ENCODE measurements at places on chromosomes 5 and 9.

DNA sequence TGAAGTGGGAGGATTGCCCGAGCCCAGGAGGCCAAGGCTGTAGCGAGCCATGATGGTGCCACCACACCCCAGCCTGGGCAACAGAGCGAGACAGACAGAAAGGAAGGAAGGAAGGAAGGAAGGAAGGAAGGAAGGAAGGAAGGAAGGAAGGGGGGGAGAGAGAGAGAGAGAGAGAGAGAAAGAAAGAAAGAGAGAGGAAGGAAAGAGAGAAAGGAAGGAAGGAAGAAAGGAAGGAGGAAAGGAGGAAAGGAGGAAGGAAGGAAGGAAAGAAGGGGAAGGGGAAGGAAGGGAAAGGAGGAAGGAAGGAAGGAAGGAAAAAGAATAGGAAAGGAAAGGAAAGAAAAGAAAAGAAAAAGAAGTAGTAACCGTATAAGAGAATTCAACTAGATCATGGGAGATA is 20.8 kb upstream of the LHFPL2 start:
- DNase-seq, result no peak

DNA sequence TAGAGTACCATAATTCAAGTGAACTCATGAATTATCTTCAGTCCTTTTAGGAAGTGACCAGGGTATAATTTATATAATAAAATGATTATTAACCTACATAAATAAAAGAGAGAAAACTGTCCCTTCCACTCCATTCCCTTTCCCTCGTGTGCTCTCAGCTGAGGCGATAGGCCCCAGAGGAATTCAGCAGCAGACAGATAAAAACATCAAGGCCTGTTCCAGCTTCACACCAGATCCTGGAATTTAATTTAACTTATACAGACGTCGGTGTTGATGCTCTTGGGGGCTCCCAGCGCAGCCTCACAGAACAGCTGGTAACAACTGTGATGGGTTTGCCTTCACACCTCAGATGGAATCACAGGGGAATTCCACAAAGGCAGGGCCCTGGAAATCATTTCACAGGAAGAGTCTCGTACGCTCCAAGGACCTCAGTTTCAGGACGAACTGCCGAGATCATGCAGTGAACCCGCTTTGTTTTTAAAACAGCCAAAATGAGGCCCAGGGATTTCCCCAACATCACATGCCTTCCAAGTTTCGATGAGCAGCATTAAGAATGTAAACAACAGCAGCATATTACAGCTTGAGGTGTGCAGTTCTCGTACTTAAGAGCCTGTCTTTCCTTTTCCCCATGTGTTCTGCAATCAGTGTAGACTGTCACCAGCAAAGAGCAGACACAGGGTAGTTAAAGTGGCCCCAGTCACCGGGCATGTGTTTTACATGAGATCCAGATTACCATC is 73.6 kb upstream of the ALDH1B1 start:
- no peak for DNase-seq

DNA sequence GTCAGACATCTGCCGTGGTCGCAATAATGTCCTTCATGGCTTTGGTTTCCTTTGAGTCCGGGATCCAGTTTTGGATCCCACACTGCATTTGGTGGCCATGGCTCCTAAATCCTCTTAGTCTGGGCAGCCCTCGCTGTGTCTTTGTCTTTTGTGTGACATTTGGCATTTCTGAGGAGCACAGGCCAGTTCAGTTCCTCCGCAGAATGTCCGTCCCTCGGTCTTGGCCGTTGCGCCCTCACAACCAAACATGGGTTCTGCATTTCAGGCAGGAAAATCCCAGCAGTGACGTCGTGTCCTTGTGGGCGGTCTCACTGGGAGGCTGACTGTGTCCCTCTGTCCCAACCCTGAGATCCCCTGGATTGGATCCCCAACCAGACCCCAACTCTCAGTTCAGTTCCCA is 172.9 kb upstream of the PPP1R26 start:
- no peak for DNase-seq

DNA sequence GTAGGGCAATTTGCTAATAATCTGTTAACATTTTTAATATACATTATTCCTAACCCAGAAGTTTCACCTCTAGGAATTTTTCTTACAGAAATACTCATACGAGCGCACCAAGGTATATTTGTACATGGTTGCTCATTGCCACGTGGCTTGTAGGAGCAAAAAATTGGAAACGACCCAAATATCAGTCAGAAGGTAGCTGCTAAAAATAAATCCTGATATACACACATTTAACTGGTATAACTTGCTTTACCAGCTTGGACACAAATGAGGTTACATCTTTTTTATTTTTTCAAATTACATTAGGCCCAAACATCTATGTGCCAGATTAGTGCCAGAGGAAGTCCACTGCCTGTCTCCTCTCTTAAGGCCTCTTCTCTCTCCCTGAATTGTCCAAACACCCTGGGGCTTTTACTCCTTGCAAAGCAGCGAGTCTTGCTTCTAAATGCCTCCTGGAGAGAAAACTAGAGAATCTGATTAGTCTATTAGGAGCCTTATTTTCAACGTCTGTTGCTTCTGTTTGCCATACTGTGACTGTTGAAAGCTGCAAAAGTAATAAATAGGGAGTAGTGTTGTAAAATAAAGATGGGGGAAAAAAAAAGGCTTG is 92.0 kb upstream of the SSBP2 start:
- DNase-seq, result no peak

GRCh38 chr9:87872079-87872624 is 10.5 kb upstream of the SPATA31E1 start:
- peak; percentile 65 for DNase-seq

DNA sequence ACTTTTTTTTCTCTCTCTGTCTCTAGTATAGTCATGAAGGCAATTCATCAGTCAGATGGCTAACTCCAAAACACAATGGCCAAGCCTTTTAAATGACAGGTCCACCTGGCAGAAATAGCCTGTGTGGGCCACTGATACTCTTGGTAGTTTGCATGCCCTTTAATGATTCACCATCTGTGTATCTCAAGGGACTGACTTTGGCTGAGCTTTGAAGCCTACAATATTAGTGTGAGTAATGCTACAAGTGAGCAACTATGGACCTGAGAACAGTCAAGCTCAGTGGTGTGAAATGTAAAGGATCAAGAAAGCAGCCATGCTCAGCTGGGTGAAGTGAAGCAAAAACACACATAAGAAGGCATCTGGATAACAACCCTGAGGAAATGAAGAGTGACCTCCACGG is 506.9 kb downstream of the TLE1 start:
- no peak for DNase-seq

DNA sequence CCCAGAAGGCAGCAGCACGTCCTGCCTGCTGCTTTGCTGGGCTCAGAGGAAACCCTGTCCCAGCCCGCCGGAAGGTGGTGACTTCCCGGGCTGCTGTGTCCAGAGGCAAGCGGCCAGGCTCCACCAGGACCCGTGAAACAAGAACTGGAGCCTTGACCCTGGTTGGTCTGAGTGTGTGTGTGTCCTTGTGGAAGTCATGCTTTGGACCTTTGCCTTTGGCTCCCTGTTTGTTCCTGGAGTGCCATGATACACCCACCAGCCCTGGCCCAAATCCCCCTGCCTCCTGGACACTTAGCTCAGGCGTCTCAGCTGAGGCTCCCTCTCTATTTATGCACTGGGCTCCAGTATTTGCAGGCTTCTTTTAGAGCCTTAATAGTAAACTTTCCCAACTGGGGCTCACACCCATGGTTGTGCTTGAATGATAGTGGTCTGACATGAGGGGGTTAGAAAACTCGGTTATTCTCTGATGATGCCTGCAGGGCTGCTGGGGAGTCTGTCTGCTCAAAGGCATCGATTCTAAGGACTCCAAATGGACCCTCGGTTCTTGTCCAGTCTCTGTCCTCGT is 72.2 kb downstream of the C9orf50 start:
- DNase-seq, result no peak

- DNase-seq, result no peak
These were observed 94.3 kb upstream of the MAMDC2 start for GRCh38 chr9:69949396-69949795.

- DNase-seq, result no peak
These were observed 63.5 kb downstream of the PTPDC1 start for GRCh38 chr9:94147776-94148175.

- no peak for DNase-seq
These were observed 69.7 kb downstream of the ZSWIM6 start for GRCh38 chr5:61401726-61402125.

DNA sequence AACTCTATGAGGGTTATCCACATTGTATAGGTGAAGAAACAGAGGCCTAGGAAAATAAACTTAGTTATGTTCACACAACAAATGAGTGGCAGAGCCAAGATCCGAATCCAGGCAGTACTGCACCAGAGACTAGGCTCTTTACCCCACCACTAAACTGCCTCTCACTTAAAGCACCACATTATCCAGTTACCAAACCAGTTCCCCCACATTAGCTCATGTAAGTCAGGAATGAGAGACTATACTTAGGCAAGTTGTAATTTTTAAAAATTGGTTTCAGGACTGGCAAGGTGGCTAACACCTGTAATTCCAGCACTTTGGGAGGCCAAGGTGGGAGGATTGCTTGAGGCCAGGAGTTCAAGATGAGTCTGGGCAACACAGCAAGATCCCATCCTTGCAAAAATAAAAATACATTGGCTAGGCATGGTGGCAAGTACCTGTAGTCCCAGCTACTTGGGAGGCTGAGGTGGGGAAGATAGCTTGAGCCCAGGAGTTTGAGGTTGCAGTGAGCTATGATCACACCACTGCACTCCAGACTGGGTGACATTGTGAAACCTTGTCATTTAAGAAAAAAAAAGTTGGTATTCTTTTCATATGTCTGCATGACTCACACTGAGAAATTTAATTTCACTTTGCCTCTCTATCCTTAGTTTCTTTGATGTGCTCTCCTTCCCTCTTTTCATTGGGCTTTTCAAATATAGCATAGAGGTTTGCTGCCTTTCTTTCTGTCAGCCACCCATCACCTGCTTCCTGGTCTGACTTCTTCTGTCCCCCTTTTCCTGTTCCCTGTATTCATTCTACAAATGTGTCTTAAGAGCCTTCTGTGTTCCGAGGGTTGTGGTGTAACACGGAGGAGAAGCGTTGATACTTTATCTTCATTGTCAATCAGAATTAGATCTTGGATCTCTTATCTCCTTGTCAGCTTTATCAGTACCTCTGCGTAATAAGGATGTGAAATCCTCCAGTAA is 64.7 kb downstream of the ERMP1 start:
- no peak for DNase-seq

DNA sequence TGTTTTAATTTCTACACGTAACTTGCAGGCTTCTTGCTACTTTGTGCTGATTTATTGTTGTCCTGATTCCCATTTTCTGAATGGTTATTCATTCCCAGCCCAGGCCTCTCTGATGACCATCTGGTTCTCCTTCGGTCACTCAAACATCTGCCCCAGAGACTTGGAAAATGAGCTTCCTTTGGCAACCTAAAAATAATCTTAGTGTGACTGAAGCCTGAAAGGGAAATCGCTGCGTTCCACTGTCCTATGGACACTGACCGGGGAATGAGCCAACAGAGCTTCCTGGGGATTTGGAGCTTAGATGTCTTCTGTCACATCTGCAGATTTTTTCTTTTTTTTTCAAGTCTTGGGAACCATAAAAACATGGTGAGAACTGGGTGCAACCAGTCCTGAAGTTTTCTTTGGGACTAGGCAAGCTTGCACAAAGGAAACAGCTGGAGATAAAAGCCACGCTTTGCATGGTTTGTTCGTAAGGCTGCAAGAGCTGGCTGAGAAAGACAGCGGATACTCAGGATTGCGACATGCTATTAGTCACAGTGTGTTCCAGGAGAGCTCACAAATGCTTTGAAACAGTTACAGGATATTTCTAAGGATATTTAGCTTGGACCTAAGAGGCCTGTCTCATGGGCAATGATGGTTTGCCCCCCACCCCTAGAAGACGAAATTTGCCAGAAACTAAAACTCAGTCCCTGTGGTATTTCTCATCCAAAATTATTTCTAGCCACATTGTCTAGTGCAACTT is 146.2 kb downstream of the GOLPH3 start:
- DNase-seq, result no peak

DNA sequence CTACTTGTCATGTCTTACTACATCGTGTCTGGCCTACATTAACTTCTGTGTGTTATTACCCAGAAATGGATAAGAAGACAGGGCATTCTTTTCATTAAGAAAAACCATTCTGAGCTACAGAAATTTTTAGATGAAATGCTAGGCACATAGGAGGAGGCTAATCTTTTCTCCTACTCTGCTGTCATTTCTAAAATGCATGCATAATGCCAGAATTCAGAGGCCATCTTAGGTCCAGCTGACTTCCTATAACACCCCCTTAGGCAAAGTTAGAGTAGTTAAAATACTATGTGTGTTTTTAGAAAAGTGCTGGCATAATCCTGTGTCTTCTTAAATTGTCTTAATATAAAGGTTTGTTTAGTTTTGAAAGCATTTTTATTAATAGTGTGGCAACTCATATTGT is 352.6 kb downstream of the CSNK1G3 start:
- no peak for DNase-seq

DNA sequence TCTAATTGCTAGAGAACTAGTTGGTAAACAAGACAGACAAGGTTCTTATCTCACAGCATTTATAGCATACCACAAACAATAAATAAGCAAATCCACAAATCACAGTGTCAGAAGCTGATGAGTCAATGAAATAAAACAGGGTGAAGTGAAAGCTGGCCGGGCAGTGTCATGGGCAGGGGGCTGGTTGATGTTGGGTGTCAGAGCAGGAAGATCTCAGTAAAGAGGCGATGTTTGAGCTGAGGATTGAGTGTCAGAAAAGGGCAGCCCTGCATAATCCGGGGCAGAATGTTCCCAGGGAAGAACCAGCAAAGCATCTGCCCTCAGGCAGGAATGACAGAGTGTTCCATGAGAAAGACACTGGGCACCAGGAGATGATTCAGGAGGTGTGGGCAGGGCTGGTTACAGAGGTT is 183.4 kb downstream of the GOLPH3 start:
- no peak for DNase-seq

- DNase-seq, result no peak
These were observed 385.2 kb upstream of the KLF4 start for GRCh38 chr9:107874591-107875369.

GRCh38 chr9:121857928-121858327 is 206.5 kb downstream of the DAB2IP start:
- DNase-seq, result peak; percentile 88

GRCh38 chr9:110638381-110638954 is 30.1 kb upstream of the MUSK start:
- DNase-seq, result peak; percentile 20
